Activated CD4-positive, alpha-beta T cell treated with anti-CD3 and anti-CD28 coated beads, Interleukin-2, amount 10 ng/mL, durations not matched to agents 24 days and 14 days (primary cell): ENCODE measurements at places on chromosomes 2 and 18. TPM values are rescaled to one million over a fixed set of nuclear protein-coding genes. Genes with fewer than 3 reads are reported as not detected.

The SRD5A2 gene
- not detected in 2 replicates for total RNA-seq

DNA sequence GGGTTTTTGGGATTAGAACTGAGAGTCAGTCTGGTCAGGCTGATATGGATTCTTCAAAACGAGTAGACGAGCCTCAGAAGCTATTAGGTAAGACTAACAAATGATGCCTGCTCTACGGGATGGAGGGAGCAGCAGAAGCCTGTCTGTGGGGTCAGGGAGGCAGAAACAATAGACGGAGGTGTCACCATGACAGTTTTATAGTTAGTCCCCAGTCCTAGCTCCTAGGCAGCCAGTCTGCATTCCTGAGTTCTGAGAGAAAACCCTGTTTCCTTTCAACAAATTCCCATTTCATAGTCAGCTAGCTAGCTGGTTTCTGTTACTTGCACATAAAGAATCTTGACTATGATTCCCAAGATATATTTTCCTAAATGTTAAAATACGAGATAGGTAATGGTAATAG lies 542.1 kb downstream of the PID1 start:
- H3K27me3 ChIP-seq, result no peaks in the 10 kb centered on the region
- H3K4me1 ChIP-seq, result no peaks in the 10 kb centered on the region
- H3K4me3 ChIP-seq, result no peak overlapping the region

DNA sequence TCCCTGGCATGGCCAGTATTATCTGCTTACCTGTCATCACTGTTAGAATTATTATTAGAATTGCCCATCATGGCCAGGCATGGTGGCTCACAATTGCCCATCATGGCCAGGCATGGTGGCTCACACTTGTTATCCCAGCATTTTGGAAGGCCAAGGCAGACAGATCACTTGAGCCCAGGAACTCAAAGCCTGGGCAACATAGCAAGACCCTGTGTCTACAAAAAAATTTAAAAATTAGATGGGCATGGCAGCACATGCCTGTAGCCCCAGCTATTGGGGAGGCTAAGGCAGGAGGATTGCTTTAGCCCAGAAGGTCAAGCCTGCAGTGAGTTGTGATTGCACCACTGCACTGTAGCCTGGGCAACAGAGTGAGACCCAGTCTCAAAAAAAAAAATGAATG lies 27.4 kb upstream of the ID2 start:
- peaks cover 14% of the 10 kb centered on the region for H3K4me1 ChIP-seq
- DNase-seq, result no peak
- H3K27ac ChIP-seq, result no peak overlapping the region
- peaks cover 3% of the 10 kb centered on the region for H3K27me3 ChIP-seq

- H3K36me3 ChIP-seq, result no peaks in the 10 kb centered on the region
- DNase-seq, result no peak
- H3K4me3 ChIP-seq, result no peak overlapping the region
- no peaks in the 10 kb centered on the region for H3K27me3 ChIP-seq
- no peaks in the 10 kb centered on the region for H3K4me1 ChIP-seq
Observed at GRCh38 chr2:57205241-57205640, 841.4 kb upstream of the VRK2 start.

- H3K27me3 ChIP-seq, result no peaks in the 10 kb centered on the region
- no peak overlapping the region for H3K27ac ChIP-seq
- no peak overlapping the region for H3K4me3 ChIP-seq
- no peaks in the 10 kb centered on the region for H3K4me1 ChIP-seq
- H3K36me3 ChIP-seq, result no peaks in the 10 kb centered on the region
- DNase-seq, result peak; percentile 14
Observed at GRCh38 chr2:17101596-17101995, 416.6 kb downstream of the RAD51AP2 start.

The GPR45 gene
- total RNA-seq, result not detected in 2 replicates

DNA sequence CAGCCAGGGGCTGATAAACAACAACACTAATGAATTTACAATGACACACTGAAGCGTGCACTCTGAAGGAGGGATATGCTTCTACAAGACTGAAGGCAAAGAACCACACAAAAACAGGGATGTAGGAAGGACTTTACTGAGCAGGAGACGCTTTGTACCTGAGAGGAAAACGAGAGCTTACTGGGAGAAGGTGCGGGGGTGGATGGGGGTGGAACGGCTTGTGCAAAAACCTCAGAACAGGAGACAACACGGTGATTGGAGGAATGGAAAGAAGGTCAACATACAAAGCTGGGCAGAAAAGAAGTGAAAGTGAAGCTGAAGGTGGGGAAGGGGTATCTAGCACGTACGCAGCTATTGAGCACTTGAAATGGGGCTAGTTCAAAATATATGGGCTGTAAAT lies 93.1 kb downstream of the SLC8A1 start:
- no peak overlapping the region for H3K4me3 ChIP-seq
- no peak overlapping the region for H3K27ac ChIP-seq
- H3K4me1 ChIP-seq, result peaks cover 3% of the 10 kb centered on the region
- no peaks in the 10 kb centered on the region for H3K36me3 ChIP-seq
- peaks cover 3% of the 10 kb centered on the region for H3K27me3 ChIP-seq
- no peak for DNase-seq

- no peaks in the 10 kb centered on the region for H3K36me3 ChIP-seq
- no peak for DNase-seq
- peaks cover 7% of the 10 kb centered on the region for H3K27me3 ChIP-seq
- no peak overlapping the region for H3K4me3 ChIP-seq
Observed at GRCh38 chr18:35024196-35024595, 17.0 kb upstream of the MAPRE2 start.

- H3K36me3 ChIP-seq, result no peaks in the 10 kb centered on the region
- no peak overlapping the region for H3K4me3 ChIP-seq
- no peaks in the 10 kb centered on the region for H3K4me1 ChIP-seq
- H3K27ac ChIP-seq, result no peak overlapping the region
Observed at GRCh38 chr2:77999376-77999775, 477.2 kb upstream of the LRRTM4 start.

The CFAP221 gene
- total RNA-seq, result not detected in 2 replicates

GRCh38 chr2:11481789-11482472 lies 16.0 kb upstream of the E2F6 start:
- peaks cover 6% of the 10 kb centered on the region for H3K4me1 ChIP-seq
- H3K27me3 ChIP-seq, result peaks cover 62% of the 10 kb centered on the region
- no peak overlapping the region for H3K27ac ChIP-seq
- no peaks in the 10 kb centered on the region for H3K36me3 ChIP-seq

The PRLH gene
- total RNA-seq, result not detected in 2 replicates

DNA sequence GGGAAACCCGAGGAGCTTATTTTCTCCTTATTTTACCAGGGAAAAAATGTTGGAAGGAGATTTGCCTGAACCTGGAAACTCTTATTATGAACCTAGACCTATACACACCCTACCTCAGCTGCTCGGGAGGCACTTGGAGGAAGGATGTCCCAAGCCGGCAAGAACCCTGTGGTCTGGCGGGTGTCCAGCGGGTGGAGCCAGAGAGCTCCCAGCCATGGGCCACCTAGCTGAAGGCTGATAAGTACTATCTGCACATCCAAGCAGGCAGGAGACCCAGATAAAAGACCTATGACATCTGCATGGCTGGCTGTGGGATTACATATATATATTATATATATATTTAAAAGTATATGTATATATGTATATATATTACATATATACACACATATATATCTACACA lies 1.1 kb upstream of the SLC14A1 start:
- peaks cover 31% of the 10 kb centered on the region for H3K27me3 ChIP-seq
- H3K4me3 ChIP-seq, result no peak overlapping the region
- no peaks in the 10 kb centered on the region for H3K36me3 ChIP-seq
- H3K27ac ChIP-seq, result no peak overlapping the region

The TMEM37 gene
- not detected in 2 replicates for total RNA-seq

DNA sequence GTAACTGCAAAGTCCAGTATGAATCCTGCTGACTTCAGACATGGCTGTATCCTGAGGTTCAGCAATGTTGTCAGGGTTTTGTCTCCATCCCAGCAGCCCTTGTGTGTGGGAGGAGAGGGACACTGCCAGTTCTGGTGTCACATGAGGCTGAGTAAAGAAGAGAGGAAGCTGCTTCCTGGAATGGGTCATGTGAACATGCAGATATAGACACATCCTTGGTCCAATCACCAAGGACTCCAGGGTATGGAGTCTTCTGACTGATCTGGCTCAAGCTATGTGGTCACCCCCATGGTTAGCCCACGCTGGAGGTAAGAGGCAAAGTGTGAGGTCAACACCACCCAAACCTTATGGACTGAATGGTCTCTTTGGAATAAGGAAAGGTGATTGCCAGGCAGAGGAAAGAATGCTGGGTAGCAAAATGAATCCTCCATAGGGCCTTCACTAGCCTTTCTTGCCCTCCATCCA lies 134.4 kb upstream of the SLC1A4 start:
- H3K27me3 ChIP-seq, result peaks cover 4% of the 10 kb centered on the region
- no peaks in the 10 kb centered on the region for H3K36me3 ChIP-seq
- peak; percentile 61 for DNase-seq
- H3K4me3 ChIP-seq, result no peak overlapping the region

GRCh38 chr2:10781746-10782145 lies 30.8 kb downstream of the PDIA6 start:
- no peak overlapping the region for H3K4me3 ChIP-seq
- no peak for DNase-seq
- peaks cover 61% of the 10 kb centered on the region for H3K36me3 ChIP-seq
- no peaks in the 10 kb centered on the region for H3K4me1 ChIP-seq

The ZBTB7C gene
- total RNA-seq, result 0.56 and 0.64 TPM in 2 replicates
